ENCODE measurements at places on chromosomes 3 and 15. TPM values are rescaled to one million over a fixed set of nuclear protein-coding genes. Genes with fewer than 3 reads are reported as not detected.

GRCh38 chr3:132290833-132291232 lies 26.4 kb upstream of the ACP3 start:
- no peak overlapping the region for H3K4me3 ChIP-seq
- no peaks in the 10 kb centered on the region for H3K36me3 ChIP-seq
- no peak for DNase-seq
- H3K27me3 ChIP-seq: peaks cover 7% of the 10 kb centered on the region

- no peaks in the 10 kb centered on the region for H3K36me3 ChIP-seq
- H3K27me3 ChIP-seq: no peaks in the 10 kb centered on the region
- no peak for DNase-seq
- H3K4me1 ChIP-seq: no peaks in the 10 kb centered on the region
- H3K4me3 ChIP-seq: no peak overlapping the region
- H3K27ac ChIP-seq: no peak overlapping the region
Observed at GRCh38 chr3:137259089-137259488, 301.3 kb downstream of the IL20RB start.

GRCh38 chr3:77816366-77816765 lies 776.5 kb downstream of the ROBO2 start:
- no peak overlapping the region for H3K4me3 ChIP-seq
- no peaks in the 10 kb centered on the region for H3K27me3 ChIP-seq
- DNase-seq: no peak
- H3K4me1 ChIP-seq: no peaks in the 10 kb centered on the region
- H3K27ac ChIP-seq: no peak overlapping the region

GRCh38 chr3:28521663-28522062 lies 173.0 kb upstream of the AZI2 start:
- no peaks in the 10 kb centered on the region for H3K27me3 ChIP-seq
- no peak overlapping the region for H3K27ac ChIP-seq
- no peaks in the 10 kb centered on the region for H3K36me3 ChIP-seq
- DNase-seq: no peak
- no peak overlapping the region for H3K4me3 ChIP-seq

DNA sequence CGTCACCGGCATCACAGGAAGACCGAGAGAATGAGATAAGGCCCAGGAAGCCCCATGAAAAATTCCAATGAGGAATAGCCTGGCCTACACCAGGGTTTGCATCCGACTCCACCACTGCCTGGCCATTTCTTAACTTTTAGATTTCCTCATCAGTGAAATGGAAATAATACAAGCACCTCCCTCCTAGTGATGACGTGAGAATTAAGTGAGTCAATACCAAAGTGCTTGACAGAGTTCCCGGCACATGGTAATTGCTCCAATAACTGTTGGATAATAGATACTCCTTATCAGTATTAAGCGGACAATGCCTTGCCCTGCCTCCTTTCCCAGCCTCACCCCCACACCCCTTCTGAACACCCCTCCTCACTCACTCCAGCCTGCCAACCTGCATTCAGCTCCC lies 105.4 kb downstream of the TLE3 start:
- H3K27ac ChIP-seq: no peak overlapping the region
- H3K4me3 ChIP-seq: no peak overlapping the region
- H3K36me3 ChIP-seq: no peaks in the 10 kb centered on the region
- H3K4me1 ChIP-seq: no peaks in the 10 kb centered on the region
- peaks cover 5% of the 10 kb centered on the region for H3K27me3 ChIP-seq

DNA sequence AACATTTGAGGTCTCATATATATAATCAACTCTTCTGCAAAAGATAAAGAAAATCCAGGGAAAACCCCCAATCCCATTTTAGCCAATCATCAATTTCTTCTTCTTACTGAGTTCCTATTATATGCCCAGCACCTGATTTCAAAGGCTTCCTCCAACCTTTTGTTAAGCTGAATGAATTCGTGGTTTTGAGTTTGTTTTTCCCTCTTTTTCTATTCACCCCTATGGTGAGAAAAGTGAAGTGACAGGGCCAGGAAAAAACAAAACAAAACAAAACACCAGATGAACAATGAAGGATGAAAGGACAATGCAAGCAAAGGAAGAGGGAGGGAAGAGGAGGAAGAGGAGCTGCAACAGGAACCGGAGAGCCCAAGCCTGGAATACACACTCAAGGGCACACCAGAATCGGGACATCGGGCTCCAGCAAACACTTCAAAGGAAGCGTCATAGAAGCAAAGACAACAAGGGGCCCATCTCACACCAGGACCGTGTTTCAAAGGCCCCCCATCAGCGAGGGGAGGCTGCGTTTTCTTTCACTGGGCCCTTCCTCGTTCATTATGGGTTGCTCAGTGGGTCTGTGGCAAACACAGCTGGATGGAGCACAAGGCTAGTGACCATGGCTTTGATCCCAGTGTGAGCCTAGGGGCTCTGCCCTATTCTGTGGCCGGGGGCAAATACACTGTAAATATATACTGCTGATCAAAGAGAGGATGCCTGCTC lies 50.2 kb downstream of the VGLL4 start:
- no peak overlapping the region for H3K4me3 ChIP-seq
- H3K27ac ChIP-seq: no peak overlapping the region
- no peaks in the 10 kb centered on the region for H3K27me3 ChIP-seq
- peaks cover 12% of the 10 kb centered on the region for H3K4me1 ChIP-seq
- DNase-seq: no peak

GRCh38 chr3:17581421-17582080 lies 160.9 kb downstream of the TBC1D5 start:
- H3K27ac ChIP-seq: no peak overlapping the region
- H3K4me1 ChIP-seq: peaks cover 3% of the 10 kb centered on the region
- no peak overlapping the region for H3K4me3 ChIP-seq

- peaks cover 39% of the 10 kb centered on the region for H3K27me3 ChIP-seq
- no peak overlapping the region for H3K4me3 ChIP-seq
- no peak overlapping the region for H3K27ac ChIP-seq
- no peak for DNase-seq
- H3K4me1 ChIP-seq: peaks cover 9% of the 10 kb centered on the region
- H3K36me3 ChIP-seq: no peaks in the 10 kb centered on the region
Observed at GRCh38 chr3:184377374-184377773, 633 bp downstream of the THPO start.

GRCh38 chr3:195240939-195241338 lies 30.0 kb downstream of the XXYLT1 start:
- no peak overlapping the region for H3K27ac ChIP-seq
- H3K4me1 ChIP-seq: peaks cover 7% of the 10 kb centered on the region
- DNase-seq: no peak
- H3K36me3 ChIP-seq: peaks cover 15% of the 10 kb centered on the region
- no peak overlapping the region for H3K4me3 ChIP-seq

- H3K36me3 ChIP-seq: peaks cover 24% of the 10 kb centered on the region
- no peaks in the 10 kb centered on the region for H3K27me3 ChIP-seq
- no peak overlapping the region for H3K4me3 ChIP-seq
- no peaks in the 10 kb centered on the region for H3K4me1 ChIP-seq
Observed at GRCh38 chr3:48157950-48158376, 30.3 kb downstream of the CDC25A start.

- H3K27ac ChIP-seq: no peak overlapping the region
- peaks cover 3% of the 10 kb centered on the region for H3K27me3 ChIP-seq
- no peaks in the 10 kb centered on the region for H3K36me3 ChIP-seq
Observed at GRCh38 chr15:31042751-31043150, 51.3 kb upstream of the MTMR10 start.

DNA sequence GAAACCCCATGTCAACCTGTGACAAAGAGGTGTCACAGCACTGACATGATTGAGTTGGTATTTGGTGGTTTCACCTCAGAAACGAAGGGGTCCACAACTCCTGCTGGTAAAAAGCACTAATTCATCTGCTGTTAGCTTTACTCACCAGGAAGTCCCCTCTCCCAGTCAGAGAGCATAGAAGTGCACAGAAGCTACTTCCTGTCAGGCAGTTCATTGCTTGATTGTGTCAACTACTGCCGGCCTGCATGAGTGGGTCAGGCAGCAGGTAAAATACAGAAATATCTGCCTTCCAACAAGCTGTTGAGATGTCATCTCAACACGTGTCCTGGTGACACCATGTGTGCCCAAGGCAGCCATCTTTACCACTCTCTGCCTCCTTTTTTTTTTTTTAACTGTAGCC lies 596.6 kb upstream of the NR2F2 start:
- peaks cover 19% of the 10 kb centered on the region for H3K4me1 ChIP-seq
- no peak overlapping the region for H3K27ac ChIP-seq
- DNase-seq: no peak
- H3K4me3 ChIP-seq: no peak overlapping the region

DNA sequence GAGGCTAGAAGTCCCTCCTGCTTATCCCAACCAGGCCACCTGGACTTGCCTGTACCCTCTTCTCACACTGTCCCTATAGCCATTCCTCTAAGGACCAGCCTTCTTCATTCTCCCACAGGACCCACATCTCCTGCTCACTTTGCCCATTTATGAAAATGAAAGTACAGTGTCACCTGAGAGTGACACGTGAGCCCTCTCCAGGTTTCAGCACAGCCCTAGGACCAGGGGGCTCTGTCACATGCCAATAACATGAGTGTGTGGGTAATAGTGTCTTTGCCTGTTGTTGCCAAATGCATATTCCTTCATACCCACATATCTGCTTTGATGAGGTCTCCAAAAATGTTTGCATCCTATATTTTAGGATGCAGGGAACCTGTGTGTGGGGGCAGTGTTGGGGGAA lies 42.3 kb upstream of the TNFAIP8L3 start:
- no peak for DNase-seq
- H3K27ac ChIP-seq: no peak overlapping the region
- no peak overlapping the region for H3K4me3 ChIP-seq
- no peaks in the 10 kb centered on the region for H3K36me3 ChIP-seq
- H3K27me3 ChIP-seq: peaks cover 4% of the 10 kb centered on the region

GRCh38 chr3:1798711-1799405 lies 299.8 kb upstream of the CNTN4 start:
- H3K4me1 ChIP-seq: no peaks in the 10 kb centered on the region
- no peaks in the 10 kb centered on the region for H3K27me3 ChIP-seq
- no peak overlapping the region for H3K4me3 ChIP-seq
- no peak overlapping the region for H3K27ac ChIP-seq

DNA sequence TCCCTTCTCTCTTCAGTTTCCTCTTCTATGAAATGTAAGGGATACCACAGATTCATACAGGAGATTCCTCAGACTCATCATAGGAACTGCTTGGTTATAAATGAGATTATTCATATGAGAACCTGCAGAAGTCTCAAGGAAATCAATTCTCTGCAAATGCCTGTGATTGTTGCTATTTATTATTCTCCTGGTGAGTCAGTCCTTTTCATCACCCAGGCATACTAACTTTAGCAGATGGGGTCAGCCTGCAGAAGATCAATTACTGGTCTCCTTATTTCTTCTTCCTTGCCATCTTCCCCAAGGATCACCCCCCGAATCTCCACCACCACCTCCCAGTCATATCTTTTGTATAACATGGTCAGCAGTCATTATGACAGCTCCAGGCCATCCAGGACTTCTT lies 53.8 kb upstream of the DCP1A start:
- no peak for DNase-seq
- no peak overlapping the region for H3K4me3 ChIP-seq

GRCh38 chr15:44726568-44727484 lies 9.5 kb upstream of the TRIM69 start:
- H3K27me3 ChIP-seq: no peaks in the 10 kb centered on the region
- peaks cover 63% of the 10 kb centered on the region for H3K4me1 ChIP-seq
- H3K4me3 ChIP-seq: peak overlapping the region; percentile 96
- peaks cover 33% of the 10 kb centered on the region for H3K36me3 ChIP-seq
- H3K27ac ChIP-seq: peak overlapping the region; percentile 100
- DNase-seq: peak; percentile 85

DNA sequence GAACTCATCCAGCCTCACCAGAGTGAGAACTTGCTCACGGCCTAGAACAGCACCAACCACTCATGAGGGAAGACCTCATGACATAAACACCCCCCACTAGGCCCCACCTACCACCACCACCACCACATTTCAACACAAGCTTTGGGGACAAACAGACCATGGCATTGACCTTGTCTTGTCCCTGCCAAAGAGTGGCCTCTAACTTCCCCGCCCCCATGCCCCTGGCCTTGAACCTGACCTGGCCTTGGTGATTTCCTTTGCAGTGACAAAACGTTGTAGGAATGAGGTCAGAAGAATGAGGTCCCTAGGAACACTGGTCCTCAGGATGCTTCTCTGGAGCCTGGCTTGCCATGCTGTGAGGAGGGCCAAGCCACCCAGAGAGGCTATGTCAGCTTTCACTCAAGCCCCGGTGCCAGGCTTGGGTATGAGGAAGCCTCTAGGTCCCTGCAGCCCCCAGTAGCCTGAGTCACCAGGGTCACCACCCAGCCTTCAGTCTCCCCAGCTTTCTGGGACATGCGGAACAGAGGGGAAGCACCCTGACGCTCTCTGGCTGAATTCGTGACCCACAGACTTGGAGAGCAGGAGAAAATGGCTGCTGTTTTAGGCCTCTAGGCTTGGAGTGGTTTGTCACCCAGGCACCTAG lies 57.9 kb downstream of the TPRA1 start:
- no peaks in the 10 kb centered on the region for H3K36me3 ChIP-seq
- no peak for DNase-seq
- H3K27me3 ChIP-seq: peaks cover 3% of the 10 kb centered on the region
- H3K4me3 ChIP-seq: no peak overlapping the region
- no peak overlapping the region for H3K27ac ChIP-seq
- peaks cover 3% of the 10 kb centered on the region for H3K4me1 ChIP-seq

- H3K4me1 ChIP-seq: peaks cover 4% of the 10 kb centered on the region
- no peak for DNase-seq
- no peak overlapping the region for H3K27ac ChIP-seq
- peaks cover 2% of the 10 kb centered on the region for H3K27me3 ChIP-seq
Observed at GRCh38 chr15:55696221-55696620, 46.7 kb downstream of the PRTG start.

- no peak overlapping the region for H3K27ac ChIP-seq
- H3K4me3 ChIP-seq: no peak overlapping the region
- H3K4me1 ChIP-seq: no peaks in the 10 kb centered on the region
- H3K36me3 ChIP-seq: no peaks in the 10 kb centered on the region
- no peak for DNase-seq
Observed at GRCh38 chr15:93102211-93102610, 13.2 kb upstream of the RGMA start.

- no peak overlapping the region for H3K4me3 ChIP-seq
- peaks cover 40% of the 10 kb centered on the region for H3K4me1 ChIP-seq
- H3K27me3 ChIP-seq: no peaks in the 10 kb centered on the region
Observed at GRCh38 chr3:150446470-150446977, 38.4 kb downstream of the TSC22D2 start.

DNA sequence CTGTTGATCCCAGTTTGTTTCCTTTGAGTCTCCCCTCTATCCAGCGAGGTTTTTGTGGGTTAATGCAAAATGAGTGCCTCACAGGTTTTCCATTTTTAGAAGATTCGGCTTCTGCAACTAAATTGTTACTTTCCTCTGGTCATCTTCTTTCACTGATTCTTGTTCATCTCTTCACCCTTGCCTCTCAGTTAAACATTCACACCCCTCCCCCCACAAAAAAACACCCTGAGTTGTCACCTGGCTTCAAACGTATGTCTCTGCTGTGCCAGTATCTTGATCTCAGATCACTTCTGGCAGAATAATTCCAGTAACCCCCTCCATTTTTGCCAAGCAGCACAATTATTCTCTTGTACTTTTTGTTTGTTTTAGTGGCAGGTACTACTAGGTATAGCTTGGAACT lies 12.3 kb upstream of the CLDN16 start:
- H3K36me3 ChIP-seq: no peaks in the 10 kb centered on the region
- H3K4me1 ChIP-seq: no peaks in the 10 kb centered on the region
- no peak overlapping the region for H3K27ac ChIP-seq
- DNase-seq: no peak
- no peak overlapping the region for H3K4me3 ChIP-seq

The GOLGB1 gene
- 22.7 TPM for total RNA-seq

The WDR72 gene
- not detected for total RNA-seq

The RTP3 gene
- total RNA-seq: not detected

The ZDHHC3 gene
- 34.8 TPM for total RNA-seq

The CNTN3 gene
- not detected for total RNA-seq

The FAH gene
- total RNA-seq: 79.4 TPM

The PLSCR5 gene
- total RNA-seq: not detected

The DPH6 gene
- total RNA-seq: 15.9 TPM

The WDR93 gene
- not detected for total RNA-seq
